Activated T-helper 1 cell treated with Interleukin-2 at 50 U/mL for 16 hours (primary cell): ENCODE measurements at places on chromosomes 3 and 15.

DNA sequence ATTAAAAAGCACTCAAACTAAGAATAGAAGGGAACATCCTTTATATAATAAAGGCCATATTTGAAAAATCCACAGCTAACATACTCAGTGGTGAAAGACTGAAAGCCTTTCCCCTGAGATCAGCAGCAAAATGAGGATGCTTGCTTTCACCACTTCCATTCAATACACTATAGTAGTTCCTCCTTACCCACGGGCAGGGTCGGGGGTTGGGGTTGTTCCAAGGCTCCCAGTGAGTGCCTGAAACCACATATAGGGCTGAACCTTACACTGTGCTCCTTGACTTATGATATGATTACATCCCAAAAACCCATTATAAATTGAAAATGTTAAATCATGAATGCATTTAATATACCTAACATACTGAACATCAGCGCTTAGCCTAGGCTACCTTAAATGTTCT lies 37.7 kb downstream of the ALDH1L1 start:
- no peak for DNase-seq

DNA sequence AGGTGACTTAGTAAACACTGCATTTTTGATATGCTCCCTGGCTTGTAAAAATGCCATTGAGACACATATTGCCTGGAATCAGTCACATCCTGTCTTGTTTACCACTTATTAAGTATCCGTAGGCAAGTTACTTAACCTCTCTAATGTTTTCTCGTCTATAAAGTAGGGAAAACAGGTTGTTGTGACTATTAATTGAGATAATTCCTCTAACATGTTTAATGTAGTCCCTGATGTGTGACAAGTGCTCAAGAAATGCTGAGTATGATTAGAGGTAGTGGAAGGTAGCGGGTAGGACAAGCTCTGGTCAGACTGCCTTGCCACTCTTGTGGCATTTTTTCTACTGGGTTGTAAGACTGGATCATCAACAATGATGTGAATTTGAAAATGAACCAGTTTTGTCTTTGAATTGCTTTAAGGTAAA lies 54.1 kb downstream of the NFKBIZ start:
- DNase-seq: no peak

DNA sequence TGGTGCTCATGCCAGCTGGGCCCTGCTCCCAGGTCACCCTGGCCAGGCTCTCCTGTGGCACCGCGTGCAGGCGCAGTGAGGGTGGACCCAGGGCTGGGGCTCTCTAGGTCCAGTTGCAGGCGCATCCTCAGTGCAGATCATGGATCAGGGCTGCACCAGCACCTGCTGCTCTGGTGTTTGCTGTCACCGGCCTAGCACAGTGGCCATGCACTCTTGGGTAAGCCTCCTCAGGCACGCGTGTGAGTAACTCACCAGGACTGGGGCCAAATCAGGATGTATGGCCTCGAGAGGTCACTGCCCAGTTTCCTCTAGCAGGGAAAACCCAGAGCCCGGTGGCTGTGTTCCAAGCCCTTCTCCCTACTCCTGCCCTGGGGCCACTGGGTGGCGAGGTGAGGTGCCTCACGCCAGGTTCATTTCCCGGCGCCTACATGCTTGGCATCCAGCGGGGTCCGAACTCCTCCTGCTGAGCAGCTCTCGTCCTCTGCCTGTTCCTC lies 45.5 kb upstream of the SLC41A3 start:
- DNase-seq: no peak

GRCh38 chr3:22609139-22609538 lies 594.0 kb upstream of the UBE2E2 start:
- DNase-seq: no peak
